GM23338 (cell line): ENCODE measurements at places on chromosomes 2 and 18. TPM values are rescaled to one million over a fixed set of nuclear protein-coding genes. Genes with fewer than 3 reads are reported as not detected.

Gene HOXD13
- 0.47 TPM in 1 of 2 replicates, not detected in the other for total RNA-seq

Gene DNAJC5G
- total RNA-seq, result 0.39 and 0.59 TPM in 2 replicates

Gene TDRD15
- total RNA-seq, result 0.07 TPM in 1 of 2 replicates, not detected in the other

Gene SLC40A1
- 0.70 TPM in 1 of 2 replicates, not detected in the other for total RNA-seq

Gene KATNAL2
- 7.7 and 11.8 TPM in 2 replicates for total RNA-seq

Gene CHST9
- 14.3 and 15.5 TPM in 2 replicates for total RNA-seq
